ENCODE measurements at places on chromosomes 1 and 21. TPM values are rescaled to one million over a fixed set of nuclear protein-coding genes. Genes with fewer than 3 reads are reported as not detected.

DNA sequence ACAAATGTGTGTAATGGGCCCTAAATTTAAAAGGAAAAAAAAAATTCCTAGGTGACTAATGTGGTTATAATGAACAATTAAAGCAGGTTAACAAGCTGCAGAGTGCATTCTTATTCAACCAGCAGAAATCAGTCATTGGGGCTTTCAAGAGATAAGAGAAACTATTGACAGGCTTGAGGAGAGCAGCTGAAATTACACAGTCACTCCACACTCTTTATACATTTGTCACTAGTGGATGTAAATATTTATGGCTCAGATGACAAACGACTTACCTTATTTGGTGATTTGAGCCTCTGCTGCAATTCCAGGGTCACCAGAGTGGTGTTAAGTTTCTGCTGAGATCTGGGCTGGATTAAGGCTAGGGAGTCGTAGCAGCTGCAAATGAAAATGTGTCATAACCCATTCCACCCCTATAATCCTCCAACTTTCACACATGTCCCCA lies 896.3 kb downstream of the TTLL7 start:
- DNase-seq = no peak

GRCh38 chr1:94708811-94709210 lies 111.3 kb upstream of the SLC44A3 start:
- no peak for DNase-seq

DNA sequence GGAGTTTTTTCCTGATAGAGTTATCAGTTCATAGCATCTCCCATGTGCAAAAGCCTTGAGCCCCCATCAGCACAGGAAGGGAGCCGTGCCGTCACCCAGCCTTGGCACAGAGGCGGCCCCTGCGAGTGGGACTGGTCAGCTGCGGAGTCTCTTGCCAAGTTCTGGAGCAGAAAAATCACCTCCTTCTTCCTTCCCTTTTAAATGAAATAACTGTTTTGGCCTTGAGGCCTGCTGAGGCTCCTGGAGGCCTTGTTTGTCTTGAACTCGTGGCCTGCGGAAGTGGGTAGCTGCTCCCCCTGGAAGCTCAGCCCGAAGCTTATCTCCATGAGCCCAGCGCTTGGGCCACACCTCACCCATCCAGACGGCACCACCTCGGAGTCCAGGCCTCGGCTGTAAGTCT lies 145.7 kb upstream of the TMEM51 start:
- no peak for DNase-seq

ELK4 gene
- 18.1 TPM for total RNA-seq

GRCh38 chr1:224338150-224338838 lies 8.3 kb upstream of the NVL start:
- DNase-seq = no peak

DNA sequence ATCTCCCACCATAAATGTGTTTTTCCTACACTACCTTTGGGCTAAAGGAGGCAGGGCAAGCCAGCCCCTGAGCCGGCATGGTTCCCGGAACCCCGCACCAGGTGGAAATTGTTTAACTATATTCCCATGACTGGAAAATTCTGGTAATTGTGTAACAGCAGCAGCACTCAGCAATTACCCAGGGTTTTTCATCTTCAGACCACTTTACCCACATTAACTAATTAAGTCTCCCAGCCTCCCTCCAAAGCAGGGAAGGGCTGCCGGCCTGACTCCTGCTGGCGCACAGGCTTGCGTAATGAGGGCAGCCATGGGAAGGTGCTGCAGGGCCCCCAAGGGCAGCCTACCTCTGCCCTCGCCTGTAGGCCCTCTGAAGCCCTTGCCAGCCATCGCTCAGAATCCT lies 140.7 kb upstream of the VAMP3 start:
- DNase-seq = peak; percentile 46

GRCh38 chr1:45401524-45401923 lies 61.3 kb upstream of the MUTYH start:
- DNase-seq = no peak

DNA sequence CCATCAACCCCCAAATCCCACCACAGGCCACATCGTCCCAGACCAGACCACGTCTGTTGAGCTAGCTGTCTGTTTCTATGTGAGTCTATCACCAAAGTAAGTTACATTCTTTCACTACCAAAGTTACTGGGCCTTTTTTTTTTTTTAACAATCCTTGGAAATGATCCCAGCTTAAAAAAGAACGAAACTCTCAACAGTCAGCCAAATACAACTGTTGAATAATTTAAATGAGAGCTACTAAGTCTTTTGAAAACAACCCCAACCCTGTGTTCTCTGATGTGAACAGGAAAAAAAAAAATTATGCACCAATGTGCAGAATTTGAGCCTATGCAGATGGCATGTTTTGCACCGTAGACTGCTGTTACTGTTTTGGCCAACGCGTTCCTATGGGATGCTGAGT lies 134.0 kb upstream of the ETS2 start:
- DNase-seq = peak; percentile 32

DNA sequence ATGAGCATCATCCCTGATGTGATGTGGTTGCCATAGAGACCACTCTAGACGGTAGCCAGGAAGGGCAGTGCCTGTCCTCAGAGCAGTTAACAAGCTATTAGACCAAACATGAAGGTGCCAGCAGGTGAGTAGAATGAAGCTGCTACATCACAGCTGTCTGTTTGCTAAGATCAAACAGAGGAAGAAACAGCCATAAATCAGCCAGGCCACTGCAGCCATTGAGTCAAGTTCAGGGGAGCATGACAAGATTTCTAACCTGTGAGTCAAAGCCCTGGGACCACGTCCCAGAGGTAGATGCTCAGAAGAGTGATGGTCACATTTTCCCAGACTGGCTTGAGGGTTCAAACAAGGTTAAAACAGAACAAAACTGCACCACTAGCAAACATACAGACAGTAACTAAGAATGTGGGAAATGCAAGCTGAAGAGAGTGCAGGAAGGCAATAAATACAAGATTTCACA lies 450.6 kb upstream of the DAB1 start:
- DNase-seq = peak; percentile 39

DNA sequence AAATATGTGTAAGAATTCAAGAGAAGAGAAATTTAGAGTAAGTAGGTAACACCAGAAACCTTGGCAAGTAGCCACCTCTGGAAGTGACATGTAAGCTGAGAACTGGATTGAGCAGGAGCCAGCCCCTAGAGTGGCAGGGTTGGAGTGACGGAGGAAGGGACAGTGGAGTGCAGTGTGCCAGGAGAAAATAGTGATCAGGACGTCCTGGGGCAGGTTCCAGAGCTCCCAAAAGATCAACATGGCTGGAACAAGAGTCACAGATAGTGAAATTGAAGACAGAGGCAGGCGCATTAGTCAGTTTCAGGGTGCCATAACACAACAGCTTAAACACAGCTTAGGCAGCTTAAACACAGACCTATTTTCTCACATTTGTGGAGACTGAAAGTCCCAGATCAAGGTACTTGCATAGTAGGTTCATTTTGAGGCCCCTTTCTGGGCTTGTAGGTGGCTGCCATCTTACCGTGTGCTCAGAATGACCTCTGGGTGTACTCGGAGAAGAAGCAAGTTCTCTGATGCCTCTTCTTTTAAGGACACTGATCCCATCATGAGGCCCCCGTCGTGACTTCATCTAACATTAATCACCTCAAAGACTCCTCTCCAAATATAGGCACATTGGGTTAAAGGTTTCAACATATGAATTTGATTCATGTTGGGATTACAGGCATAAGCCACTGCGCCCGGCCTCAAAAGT lies 37.2 kb downstream of the GNPAT start:
- peak; percentile 24 for DNase-seq

NECTIN4 gene
- total RNA-seq = 20.3 TPM

MROH7 gene
- 33.8 TPM for total RNA-seq

DNA sequence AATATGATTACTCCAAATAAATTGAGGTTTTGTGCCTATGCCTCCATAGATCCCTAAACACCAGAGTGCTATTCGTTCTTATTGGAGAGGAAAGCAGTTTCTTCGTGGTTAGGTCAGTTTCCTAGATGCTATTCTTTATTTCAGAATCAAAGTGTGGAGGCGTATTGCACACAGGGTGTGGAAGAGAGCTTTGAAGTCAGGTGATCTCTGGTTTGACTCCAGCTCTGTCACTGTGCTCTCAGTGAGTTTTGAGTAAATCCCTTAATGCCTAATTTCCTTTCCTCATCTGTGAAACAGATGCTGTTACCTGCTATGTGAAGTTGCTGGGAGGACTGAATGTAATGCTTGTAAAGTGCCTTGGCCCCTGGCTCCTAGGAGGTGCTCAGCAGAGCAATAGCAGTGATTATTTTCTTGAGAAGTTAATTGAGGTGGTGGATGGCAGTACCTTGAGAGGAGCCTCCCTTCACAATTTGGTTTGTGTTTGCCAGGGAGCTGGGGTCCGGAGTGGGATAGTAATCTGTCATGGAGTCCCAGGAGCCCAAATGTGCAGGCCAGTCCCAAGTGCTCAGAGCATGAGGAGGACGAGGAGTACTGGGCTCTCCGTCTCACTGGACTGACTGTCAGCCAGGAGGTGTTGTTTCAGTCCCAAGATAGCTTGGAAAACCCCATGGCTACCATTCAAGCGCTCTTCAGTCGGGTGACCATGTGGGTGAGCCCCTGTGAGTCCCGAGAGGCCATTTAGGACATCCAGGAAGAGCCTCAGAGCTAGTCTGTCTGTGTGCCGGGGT lies 14.9 kb downstream of the NTPCR start:
- DNase-seq = no peak

DNA sequence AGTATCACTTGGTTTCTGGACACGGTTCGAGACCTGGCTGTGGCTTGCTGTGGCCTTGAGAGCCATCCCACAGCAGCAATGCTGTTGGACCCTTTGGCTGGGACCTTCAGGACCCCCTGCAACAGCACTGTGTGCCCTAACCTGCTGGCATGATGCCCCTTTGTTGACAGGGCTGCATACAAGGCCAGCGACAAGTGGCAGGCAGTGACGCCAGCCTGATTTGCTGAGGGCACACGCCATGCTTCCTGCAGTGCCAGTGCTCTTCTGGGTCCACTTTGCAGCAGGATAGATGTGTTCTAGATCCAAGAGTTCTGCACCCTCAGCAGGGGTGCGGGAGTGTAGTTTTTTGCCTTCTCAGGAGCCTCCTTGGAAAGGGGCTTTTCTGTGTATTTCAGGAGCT lies 32.8 kb downstream of the COQ8A start:
- DNase-seq = no peak

DNA sequence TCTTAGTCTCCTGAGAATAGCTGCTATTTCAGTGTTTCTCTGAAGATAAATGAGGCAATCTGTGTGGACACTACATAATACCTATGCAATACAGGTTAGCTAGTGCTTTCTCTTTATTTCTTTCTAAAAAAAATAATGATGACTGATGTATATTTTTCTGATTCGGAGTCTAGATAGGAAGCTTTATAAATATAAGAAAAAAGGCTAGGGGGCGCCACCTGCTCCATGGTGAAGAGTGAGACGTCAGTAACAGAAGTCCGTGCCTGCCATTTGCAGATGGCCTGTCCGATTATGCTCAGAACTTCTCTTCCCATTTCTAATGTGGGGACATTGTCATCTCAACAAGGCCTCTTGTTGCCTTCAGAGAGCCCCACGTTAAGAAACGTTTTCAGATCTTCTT lies 26.4 kb downstream of the QSOX1 start:
- no peak for DNase-seq

DNA sequence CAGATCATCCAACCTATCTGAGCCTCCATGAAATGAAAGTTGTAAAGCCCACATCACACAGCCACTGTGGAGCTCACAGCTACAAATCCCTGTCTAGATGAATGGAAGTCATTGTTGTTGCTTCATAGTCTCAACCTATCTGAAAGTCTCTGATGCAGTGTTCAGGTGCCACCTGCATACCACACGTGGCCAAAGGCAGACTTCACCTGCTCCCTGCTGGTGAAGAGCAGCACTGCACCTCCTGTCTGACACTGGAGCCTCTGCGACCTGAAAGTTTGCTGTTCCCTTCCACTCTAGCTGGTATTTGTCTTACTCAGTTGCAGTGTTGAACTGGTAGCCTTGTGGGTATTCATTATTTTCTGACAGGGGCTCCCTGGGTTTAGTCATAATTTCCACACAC lies 18.4 kb downstream of the LORICRIN start:
- peak; percentile 57 for DNase-seq

OBSCN gene
- total RNA-seq = 111 TPM

DNA sequence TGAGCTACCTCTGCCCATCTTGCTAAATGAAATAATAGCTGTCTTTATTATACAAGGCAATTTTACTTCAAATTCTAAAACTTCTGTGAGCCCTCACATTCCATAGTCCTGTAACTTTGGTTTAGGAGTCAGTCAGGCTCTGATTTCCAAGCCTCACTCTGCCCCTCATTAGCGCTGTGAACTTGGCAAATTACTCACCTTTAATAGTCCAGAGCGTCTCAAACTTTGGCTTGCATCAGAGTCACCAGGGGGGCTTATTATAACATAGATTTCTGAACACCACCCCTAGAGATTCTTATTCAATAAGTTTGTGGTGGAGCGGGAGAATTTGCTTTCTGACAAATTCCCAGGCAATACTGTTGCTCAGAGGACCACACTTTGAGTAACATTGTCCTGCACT lies 126.2 kb upstream of the FGGY start:
- no peak for DNase-seq

DNA sequence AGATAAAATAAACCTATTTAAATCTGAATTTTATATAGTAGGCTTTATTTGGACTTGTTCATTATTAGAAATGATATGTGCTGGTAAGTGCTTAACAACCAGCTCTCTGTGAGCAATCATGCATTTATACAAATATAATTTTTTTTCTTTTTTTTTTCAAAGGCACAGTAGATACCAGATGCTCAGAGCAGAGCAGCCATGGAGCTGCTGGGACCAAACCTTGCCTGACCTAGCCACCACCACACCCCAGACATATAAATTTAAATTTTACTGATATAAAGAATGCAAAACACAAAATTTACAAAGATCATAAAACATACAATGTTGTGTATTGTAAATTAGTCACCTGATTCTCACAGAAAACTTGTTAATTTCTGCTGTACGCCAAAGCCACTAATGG lies 290.6 kb downstream of the SDCCAG8 start:
- DNase-seq = no peak

- DNase-seq = peak; percentile 74
These were observed at the start of gene TNFRSF14 for GRCh38 chr1:2556277-2556677. Gene TNFRSF14, plus strand, starts transcription at chr1:2556371. Its CDS starts 294 bp downstream, at chr1:2556665.

DNA sequence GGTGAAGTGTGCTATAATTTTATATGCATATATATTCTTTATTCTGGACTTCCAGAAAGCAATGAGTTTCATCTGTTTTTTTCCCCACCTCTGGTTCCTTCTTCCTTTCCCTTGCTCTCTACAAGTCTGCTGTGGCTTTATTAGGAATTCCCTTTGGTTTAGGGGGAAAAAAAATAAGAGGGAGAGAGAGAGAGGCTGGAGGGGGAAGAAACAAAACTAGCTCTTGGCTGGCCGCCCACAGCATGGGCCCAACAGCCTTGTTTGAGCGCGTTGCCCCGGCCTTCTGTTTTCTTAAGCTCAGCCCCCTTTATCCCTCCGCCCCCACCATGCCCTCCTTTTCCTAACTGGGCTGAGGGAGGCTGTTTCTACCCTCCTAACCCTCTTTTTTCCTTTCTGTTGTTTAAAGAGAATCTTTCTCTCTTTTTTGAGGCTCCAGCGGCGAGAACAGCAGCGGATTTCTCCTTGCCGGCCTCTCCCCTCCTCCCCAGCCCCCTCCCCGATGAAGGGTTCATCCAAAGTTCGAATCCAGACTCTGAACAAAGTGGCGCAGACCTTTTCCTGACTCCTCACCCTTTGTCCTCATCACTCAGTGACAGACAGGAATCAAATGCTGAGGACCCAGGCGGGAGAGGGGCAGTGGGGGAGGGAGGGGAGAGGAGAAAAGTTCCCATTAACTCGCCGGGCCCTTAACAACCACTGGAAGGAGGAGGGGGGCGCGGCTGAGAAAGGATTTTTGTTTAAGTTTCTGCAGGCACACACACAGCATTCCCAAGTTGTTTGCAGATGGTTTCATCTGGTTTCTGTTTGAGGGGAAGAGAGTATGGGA lies 29.7 kb downstream of the PBX1 start:
- no peak for DNase-seq

Measured in stomach (tissue), 19 donors.